ENCODE measurements at places on chromosomes 3 and 15.

DNA sequence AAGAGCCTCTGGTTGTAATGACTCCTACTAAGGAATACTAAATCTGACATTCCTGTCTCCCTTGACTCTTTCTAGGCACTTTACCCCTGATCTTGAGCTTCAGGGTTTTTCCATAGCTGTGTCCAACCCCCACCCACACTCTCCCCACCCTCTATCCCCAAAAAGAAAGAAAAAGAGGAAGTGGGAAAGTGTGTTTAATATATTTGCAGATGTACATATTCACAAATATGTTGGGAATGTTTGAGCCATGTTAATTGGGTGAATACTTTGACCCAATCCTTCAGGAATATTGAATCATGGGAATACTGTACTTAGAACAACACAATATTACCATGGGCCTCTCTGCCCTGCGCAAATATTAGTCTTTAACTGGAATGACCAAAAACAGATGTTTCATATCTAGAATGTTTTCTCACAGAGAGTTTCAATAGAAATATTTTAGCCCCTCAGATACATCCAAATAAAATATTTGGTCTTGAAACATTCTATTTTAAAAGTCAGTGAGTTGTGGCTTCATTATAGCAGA, 19.8 kb upstream of the PFN2 start:
- peak; percentile 81 for DNase-seq

- no peak for DNase-seq
Observed at GRCh38 chr3:194485881-194486539, 792 bp downstream of the ATP13A3 start.

DNA sequence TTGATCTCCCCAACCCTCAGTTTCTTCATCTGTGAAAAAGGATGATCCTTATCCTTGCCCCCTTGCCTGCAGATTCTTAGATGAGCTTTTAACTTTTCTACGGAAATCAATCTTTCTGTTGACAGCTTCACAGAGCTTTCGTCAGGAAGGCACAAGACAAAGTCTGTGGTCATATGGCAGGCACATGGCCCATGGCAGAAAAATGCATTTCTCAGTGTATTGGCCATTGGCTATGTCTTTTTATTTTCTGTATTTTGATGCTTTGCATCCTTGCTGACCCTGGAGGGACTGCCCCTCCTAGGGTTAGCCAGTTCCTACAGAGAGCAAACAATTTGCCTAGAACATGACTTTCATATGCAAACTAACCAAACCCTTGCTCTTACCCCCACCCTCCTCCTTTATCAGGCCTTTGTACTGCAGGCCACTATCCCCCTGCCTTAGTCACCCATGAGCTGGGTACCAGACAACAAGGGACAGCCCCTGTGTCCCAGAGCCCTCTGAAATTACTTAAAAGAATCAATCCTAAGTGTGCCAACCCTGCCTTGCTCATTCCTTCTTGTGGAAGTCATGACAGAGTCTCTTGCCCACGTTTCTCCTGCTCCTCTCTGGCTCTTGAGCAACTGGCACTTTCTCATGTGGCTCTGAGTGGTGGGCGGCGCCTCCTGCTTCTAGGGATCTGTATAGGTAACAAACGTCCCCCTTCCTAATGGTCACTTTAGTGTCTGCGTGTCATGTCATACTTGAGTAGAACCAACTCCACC, 24.1 kb upstream of the NOX5 start:
- DNase-seq = no peak

DNA sequence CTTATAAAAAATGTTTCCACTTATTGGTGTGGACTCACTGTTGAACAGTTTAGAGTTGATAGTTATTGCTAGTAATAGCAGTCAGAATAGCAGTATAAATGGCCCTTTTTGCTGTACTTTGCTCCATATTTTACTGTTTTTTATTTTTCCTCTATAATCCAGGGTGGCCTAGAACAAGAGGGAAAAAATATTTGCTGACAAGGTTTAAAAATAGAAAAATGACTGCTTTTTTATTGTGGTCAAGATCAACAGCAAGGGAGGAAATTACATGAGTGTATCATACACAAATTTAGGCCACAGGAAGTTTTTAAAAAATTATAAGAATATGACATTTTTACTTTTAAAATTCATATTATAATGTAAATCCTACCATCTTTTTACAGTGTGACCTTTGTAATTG, 269.1 kb downstream of the WDR72 start:
- no peak for DNase-seq

- no peak for DNase-seq
Observed at GRCh38 chr15:29978411-29979382, 104.1 kb upstream of the GOLGA8J start.

DNA sequence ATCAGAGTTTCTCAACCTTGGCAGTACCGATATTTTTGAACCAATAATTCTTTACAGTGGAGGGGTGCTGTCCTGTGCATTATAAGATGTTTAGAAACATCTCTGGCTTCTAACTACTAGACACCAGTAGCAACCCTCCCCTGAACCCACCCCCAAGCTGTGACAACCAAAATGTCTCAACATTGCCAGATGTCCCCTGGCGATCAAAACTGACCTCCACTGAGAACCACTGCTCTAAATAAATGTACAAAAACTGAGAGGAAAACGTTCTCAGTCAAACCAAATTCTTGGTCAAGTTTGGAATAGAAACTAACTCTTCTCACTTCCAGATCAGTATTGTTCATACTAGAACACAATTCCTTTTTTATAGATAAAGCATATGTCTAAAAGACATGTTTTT, 58.5 kb downstream of the GPR160 start:
- DNase-seq = no peak

DNA sequence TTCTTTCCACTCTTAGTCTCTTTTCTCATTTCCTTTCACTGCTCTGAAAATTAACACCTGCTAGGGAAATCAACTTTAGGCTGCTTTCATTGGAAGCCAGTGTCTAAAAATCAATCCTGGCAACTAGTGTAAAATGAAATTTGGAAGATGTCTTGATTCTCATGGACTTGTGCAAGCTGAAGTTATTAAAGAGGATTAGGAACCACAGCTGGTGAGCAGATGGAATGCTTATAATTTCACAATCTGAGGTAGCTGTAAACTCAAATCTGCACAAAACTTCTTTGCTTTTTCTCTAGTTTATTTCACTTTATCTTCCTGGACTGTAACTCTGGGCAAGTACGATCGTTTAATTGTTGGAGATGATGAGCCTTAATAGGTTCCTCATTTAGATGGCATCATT, 175.6 kb downstream of the GHSR start:
- DNase-seq = no peak
